ENCODE measurements at places on chromosomes 5 and 9. TPM values are rescaled to one million over a fixed set of nuclear protein-coding genes. Genes with fewer than 3 reads are reported as not detected.

DNA sequence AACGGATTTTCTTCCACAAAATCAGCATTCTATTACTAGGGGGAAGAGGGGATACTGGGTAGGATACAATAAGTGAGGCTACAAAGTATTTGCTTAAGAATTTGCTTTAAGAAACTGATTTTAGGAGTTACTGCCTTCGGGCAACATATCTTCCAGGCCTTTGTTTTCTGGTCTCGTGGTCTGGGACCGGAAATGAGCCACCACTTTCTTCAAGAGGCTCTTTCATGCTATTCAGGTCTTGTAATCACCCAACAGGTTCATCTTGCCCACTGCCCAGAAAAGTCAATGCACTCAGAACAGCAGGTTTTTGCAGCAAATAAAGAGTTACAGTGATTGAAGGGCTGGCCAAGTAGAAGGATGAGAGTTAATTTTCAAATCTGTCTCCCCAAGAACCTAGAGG is 6.6 kb upstream of the AOPEP start:
- no peaks in the 10 kb centered on the region for H3K27me3 ChIP-seq
- no peaks in the 10 kb centered on the region for H3K4me1 ChIP-seq
- DNase-seq, result no peak
- H3K27ac ChIP-seq, result no peak overlapping the region
- H3K36me3 ChIP-seq, result no peaks in the 10 kb centered on the region
- no peak overlapping the region for H3K4me3 ChIP-seq

DNA sequence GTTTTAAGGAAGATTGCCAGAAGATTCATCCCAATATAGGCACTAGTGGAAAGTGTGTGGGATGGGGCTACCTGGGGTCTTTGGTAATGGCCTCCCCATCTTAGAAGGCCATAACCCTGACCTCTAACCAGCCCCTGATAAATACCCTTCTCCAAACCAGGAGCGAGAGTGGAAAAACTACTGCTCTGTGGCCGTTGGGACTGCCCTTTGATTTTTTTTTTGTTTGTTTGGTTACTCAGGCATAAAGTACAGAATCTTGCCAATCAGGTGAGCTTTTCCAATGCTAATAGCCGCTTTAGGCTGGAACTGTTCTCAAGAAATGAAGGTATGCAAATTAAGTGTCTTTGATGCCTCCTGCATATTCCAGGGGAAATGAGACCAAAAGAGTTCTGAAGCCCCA is 153.7 kb downstream of the ADAMTS12 start:
- H3K27me3 ChIP-seq, result no peaks in the 10 kb centered on the region
- H3K4me3 ChIP-seq, result no peak overlapping the region
- no peak for DNase-seq

- H3K4me1 ChIP-seq, result peaks cover 25% of the 10 kb centered on the region
- H3K27ac ChIP-seq, result no peak overlapping the region
- H3K36me3 ChIP-seq, result no peaks in the 10 kb centered on the region
Measured at GRCh38 chr9:89006267-89006666, 15.0 kb downstream of the S1PR3 start.

DNA sequence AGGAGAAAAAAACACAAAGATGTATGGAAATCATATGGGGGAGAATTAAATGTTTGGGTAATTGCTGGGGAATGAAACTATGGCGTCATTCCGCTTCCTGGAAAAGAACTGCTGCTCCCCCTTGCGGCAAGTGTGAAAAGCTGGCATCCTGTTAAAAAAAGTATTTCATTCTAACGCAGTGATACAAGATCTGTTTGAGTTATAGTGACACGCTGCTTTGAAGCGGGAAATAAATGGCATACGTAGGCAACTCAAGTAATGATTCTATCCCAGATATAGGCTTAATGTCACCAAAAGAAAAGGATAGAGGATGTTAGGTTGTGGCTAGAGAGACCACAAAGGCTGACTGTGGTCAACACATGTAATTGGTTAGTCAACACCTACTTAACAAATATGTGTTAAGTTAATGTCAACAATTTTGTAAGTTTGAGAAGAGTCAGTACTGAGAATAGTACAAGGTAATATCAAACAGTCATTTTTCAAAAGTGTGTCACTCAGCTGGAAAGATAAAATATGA is 70.2 kb upstream of the ALDH1A1 start:
- H3K36me3 ChIP-seq, result no peaks in the 10 kb centered on the region
- peak; percentile 87 for DNase-seq
- peaks cover 3% of the 10 kb centered on the region for H3K4me1 ChIP-seq
- no peak overlapping the region for H3K4me3 ChIP-seq
- no peak overlapping the region for H3K27ac ChIP-seq
- no peaks in the 10 kb centered on the region for H3K27me3 ChIP-seq

GRCh38 chr9:86185872-86186271 is 73.6 kb downstream of the C9orf153 start:
- DNase-seq, result no peak
- no peaks in the 10 kb centered on the region for H3K27me3 ChIP-seq
- no peak overlapping the region for H3K4me3 ChIP-seq

- no peak overlapping the region for H3K4me3 ChIP-seq
- no peak for DNase-seq
- no peaks in the 10 kb centered on the region for H3K27me3 ChIP-seq
- H3K4me1 ChIP-seq, result no peaks in the 10 kb centered on the region
Measured at GRCh38 chr5:45262061-45262590, 434.1 kb downstream of the HCN1 start.

- H3K27ac ChIP-seq, result peak overlapping the region; percentile 26
- no peak overlapping the region for H3K4me3 ChIP-seq
- H3K27me3 ChIP-seq, result no peaks in the 10 kb centered on the region
- peaks cover 23% of the 10 kb centered on the region for H3K36me3 ChIP-seq
- peaks cover 16% of the 10 kb centered on the region for H3K4me1 ChIP-seq
Measured at GRCh38 chr5:150645070-150645700, 4.7 kb downstream of the SYNPO start.

DNA sequence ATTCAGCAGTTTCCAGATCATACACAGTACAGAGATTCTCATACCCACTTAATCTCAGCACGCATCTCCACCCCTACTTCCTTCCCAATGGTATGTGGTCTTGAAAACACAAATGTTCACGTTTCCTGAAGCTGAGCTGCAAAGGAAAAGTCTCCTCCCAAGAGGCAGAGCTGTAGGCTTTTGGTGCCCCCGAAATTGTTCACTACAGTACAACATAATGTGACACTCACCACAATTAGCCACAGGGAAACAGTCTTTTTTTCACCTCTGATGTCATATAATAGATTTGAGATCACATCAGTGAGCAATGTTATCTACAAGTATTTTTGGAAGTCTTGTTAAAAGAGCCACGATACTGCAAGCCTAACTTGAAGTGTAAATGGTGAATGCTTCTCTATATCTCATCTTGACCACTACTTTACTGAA is 40.2 kb downstream of the NFIB start:
- DNase-seq, result no peak
- no peaks in the 10 kb centered on the region for H3K36me3 ChIP-seq
- H3K4me1 ChIP-seq, result peaks cover 41% of the 10 kb centered on the region
- peak overlapping the region; percentile 61 for H3K27ac ChIP-seq
- H3K4me3 ChIP-seq, result no peak overlapping the region

- H3K27me3 ChIP-seq, result no peaks in the 10 kb centered on the region
- H3K36me3 ChIP-seq, result no peaks in the 10 kb centered on the region
- DNase-seq, result no peak
- no peak overlapping the region for H3K27ac ChIP-seq
- H3K4me3 ChIP-seq, result no peak overlapping the region
- no peaks in the 10 kb centered on the region for H3K4me1 ChIP-seq
Measured at GRCh38 chr9:89029788-89030187, 38.5 kb downstream of the S1PR3 start.

GRCh38 chr5:96615223-96615622 is 47.0 kb upstream of the CAST start:
- no peak for DNase-seq
- no peaks in the 10 kb centered on the region for H3K27me3 ChIP-seq
- no peaks in the 10 kb centered on the region for H3K36me3 ChIP-seq

- no peaks in the 10 kb centered on the region for H3K36me3 ChIP-seq
- no peak for DNase-seq
Measured at GRCh38 chr5:11918463-11919045, 14.3 kb upstream of the CTNND2 start.

DNA sequence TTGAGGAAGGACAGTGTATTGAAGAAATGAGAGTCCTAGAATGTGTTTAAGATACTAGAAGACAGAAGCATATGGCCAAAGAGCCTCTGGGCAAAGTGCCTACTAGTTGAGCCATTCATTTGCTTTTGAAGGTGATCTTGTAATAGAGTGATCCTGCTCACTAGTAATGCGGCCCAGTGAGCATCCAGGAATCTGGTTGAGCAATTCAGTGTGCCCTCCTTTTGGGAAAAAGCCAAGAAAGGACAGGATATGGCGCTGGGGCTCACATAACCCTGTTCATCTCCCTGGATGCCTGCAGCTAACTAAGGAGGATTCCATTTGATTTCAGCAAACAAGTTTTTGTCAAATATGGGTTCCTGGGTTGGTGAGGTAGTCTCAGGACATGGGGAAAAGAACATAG is 16.3 kb downstream of the ADAM19 start:
- H3K27me3 ChIP-seq, result no peaks in the 10 kb centered on the region
- DNase-seq, result no peak
- no peaks in the 10 kb centered on the region for H3K36me3 ChIP-seq
- no peak overlapping the region for H3K27ac ChIP-seq
- H3K4me3 ChIP-seq, result no peak overlapping the region

GRCh38 chr5:12250454-12250853 is 346.2 kb upstream of the CTNND2 start:
- H3K4me3 ChIP-seq, result no peak overlapping the region
- no peaks in the 10 kb centered on the region for H3K36me3 ChIP-seq
- no peak overlapping the region for H3K27ac ChIP-seq
- no peaks in the 10 kb centered on the region for H3K27me3 ChIP-seq

DNA sequence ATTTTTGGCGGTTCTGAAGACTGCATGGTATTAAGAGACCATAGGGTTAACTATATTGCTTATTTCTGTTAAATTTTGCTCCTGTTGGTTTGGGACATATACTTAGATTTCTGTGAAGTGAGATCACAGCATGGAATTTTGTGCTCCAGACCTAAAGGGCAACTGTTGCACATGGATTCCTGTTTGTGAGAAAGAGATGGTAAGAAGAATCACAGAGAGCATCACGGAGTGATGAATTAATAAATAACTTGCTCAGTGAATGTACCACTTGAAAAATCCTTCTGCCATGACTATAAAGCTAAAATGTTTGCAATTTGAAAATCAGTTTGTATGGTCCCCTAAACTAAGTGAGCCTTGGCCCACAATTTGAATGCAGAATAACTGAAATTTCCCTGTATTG is 4.5 kb downstream of the PSAT1 start:
- H3K4me3 ChIP-seq, result no peak overlapping the region
- peaks cover 14% of the 10 kb centered on the region for H3K4me1 ChIP-seq
- H3K27ac ChIP-seq, result no peak overlapping the region
- H3K36me3 ChIP-seq, result no peaks in the 10 kb centered on the region
- no peak for DNase-seq

GRCh38 chr5:168424594-168425323 is 61.5 kb upstream of the RARS1 start:
- peak; percentile 45 for DNase-seq
- H3K4me1 ChIP-seq, result no peaks in the 10 kb centered on the region
- no peaks in the 10 kb centered on the region for H3K36me3 ChIP-seq
- H3K27ac ChIP-seq, result no peak overlapping the region
- H3K27me3 ChIP-seq, result no peaks in the 10 kb centered on the region

- no peaks in the 10 kb centered on the region for H3K36me3 ChIP-seq
- no peak overlapping the region for H3K4me3 ChIP-seq
- no peaks in the 10 kb centered on the region for H3K27me3 ChIP-seq
Measured at GRCh38 chr5:74850030-74850429, 16.2 kb downstream of the FAM169A start.

DNA sequence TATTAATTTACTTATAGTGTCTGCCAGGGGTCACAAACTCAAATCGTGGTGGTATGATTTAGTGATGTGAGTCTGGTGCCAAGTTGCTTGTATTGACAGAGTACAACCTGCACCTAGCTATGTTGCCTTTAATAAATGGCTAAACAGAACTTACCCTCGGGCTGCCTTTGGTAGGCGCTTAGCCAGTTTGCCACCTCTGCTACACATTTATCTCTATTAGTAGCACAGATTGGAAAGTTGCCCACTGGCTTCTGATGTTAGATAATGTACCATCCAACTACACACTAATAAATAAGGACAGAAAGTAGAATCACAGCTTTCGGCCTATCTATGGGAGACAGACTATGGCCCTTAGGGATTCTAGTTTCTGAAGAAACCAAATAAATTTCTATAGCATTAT is 368.4 kb downstream of the MAN2A1 start:
- H3K36me3 ChIP-seq, result no peaks in the 10 kb centered on the region
- no peak overlapping the region for H3K4me3 ChIP-seq
- no peaks in the 10 kb centered on the region for H3K27me3 ChIP-seq

- H3K27ac ChIP-seq, result no peak overlapping the region
- H3K36me3 ChIP-seq, result no peaks in the 10 kb centered on the region
- no peak overlapping the region for H3K4me3 ChIP-seq
- H3K4me1 ChIP-seq, result no peaks in the 10 kb centered on the region
- H3K27me3 ChIP-seq, result no peaks in the 10 kb centered on the region
- DNase-seq, result no peak
Measured at GRCh38 chr5:155884041-155884440, 442.9 kb upstream of the SGCD start.

- H3K4me1 ChIP-seq, result peaks cover 2% of the 10 kb centered on the region
- peak; percentile 48 for DNase-seq
- no peak overlapping the region for H3K4me3 ChIP-seq
- H3K27ac ChIP-seq, result no peak overlapping the region
Measured at GRCh38 chr5:57383093-57383861, 99.3 kb downstream of the ACTBL2 start.

- DNase-seq, result peak; percentile 1
- no peaks in the 10 kb centered on the region for H3K27me3 ChIP-seq
- H3K27ac ChIP-seq, result no peak overlapping the region
- H3K4me1 ChIP-seq, result no peaks in the 10 kb centered on the region
- H3K36me3 ChIP-seq, result no peaks in the 10 kb centered on the region
- H3K4me3 ChIP-seq, result no peak overlapping the region
Measured at GRCh38 chr9:74379718-74380117, 117.4 kb upstream of the RORB start.

- H3K4me1 ChIP-seq, result peaks cover 13% of the 10 kb centered on the region
- H3K36me3 ChIP-seq, result no peaks in the 10 kb centered on the region
- DNase-seq, result no peak
- no peaks in the 10 kb centered on the region for H3K27me3 ChIP-seq
Measured at GRCh38 chr5:179802950-179803562, 3.6 kb downstream of the MGAT4B start.

DNA sequence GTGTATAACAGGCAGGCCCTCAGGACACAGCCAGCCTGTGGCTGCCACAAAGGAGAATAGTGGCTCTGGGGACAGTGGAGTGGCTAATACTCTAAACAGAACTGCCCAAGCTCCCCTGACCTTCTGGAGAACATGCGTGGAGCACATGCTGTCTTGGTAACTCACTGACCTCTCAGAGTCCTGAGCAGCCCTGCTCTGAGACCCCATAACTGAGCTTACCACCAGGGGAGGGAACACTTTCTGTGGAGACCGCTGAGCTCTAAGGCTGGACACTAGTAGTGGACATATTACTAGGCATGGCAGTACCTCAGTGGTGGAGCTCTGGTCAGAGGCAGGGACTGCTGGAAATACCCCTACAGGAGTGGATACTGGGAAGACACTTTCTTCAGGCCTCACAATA is 60.2 kb upstream of the SPTLC1 start:
- H3K27me3 ChIP-seq, result no peaks in the 10 kb centered on the region
- DNase-seq, result no peak
- no peaks in the 10 kb centered on the region for H3K4me1 ChIP-seq
- H3K36me3 ChIP-seq, result no peaks in the 10 kb centered on the region
- no peak overlapping the region for H3K27ac ChIP-seq

The NXNL2 gene
- total RNA-seq, result 0.91 TPM

The KCNV2 gene
- not detected for total RNA-seq

The GZMA gene
- 2.4 TPM for total RNA-seq

The NMUR2 gene
- not detected for total RNA-seq

The HRCT1 gene
- total RNA-seq, result not detected

The PSD2 gene
- 0.20 TPM for total RNA-seq

The GTF3C5 gene
- total RNA-seq, result 47.3 TPM

The GPBP1 gene
- total RNA-seq, result 159 TPM

The CCIN gene
- total RNA-seq, result 0.89 TPM

The IGIP gene
- total RNA-seq, result 11.1 TPM

The SPINK13 gene
- total RNA-seq, result not detected

The DHFR gene
- 11.9 TPM for total RNA-seq
